ENCODE measurements at places on chromosomes 3 and 15.

DNA sequence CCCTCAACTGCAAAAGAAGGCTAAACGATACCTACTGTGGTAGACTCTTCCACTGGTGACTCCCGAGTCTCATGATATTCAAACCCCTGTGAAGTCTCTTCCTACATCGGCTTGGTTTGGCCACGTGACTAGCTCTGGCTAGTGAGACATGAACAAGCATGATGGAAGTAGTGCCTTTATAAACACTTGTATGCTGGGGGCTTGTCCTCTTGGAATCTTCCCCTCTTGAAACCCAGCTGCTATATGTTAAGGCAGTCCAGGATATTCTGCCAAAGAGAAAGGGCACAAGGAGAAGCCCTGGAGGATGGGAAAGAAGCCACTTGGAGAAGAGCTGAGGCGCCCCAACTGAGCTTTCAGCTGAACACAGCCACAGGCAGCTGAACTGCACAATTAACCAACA is 16.4 kb downstream of the RBP1 start:
- no peak for DNase-seq

GRCh38 chr3:9178697-9179096 is 70.7 kb downstream of the SRGAP3 start:
- DNase-seq = no peak

DNA sequence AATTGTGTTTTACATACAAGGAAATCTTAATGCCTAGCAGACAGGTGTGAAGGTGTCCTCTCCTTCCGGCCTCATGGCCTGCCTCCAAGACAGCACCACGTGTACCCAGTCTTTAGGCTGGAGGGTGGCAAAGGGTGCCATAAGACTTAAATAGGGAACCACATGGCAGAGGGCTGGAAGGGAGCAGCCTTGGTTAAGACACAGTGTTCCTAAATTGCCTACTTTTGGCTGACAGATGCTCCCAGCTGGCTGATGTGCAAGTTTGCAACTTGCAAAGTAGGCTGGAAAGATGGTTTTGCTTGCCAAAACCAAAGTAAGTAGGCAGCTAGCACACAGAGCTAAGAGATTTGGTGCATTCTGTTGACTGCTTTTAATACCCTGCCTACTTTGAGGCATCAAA is 45.2 kb downstream of the CCNB2 start:
- DNase-seq = no peak

GRCh38 chr3:96201463-96201862 is 612.9 kb upstream of the EPHA6 start:
- no peak for DNase-seq

DNA sequence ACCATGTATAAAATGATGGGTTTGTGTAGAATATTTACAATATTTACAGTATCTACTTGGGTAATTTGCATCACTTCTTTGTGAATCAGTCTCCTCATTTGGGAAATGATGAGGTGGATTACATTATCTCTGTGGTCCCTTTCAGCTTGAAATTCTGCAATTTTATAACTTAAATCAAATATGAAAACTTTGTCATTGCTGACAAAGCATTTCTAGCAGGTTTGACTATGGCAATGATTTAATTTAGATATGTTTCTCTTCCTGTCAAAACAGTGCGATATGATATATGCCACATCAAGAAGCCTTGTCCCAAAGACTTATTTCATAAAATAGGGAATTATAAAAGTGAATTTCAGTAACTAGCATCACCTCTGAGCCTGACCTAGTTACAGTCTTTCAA is 315.8 kb upstream of the MEIS2 start:
- DNase-seq = no peak

DNA sequence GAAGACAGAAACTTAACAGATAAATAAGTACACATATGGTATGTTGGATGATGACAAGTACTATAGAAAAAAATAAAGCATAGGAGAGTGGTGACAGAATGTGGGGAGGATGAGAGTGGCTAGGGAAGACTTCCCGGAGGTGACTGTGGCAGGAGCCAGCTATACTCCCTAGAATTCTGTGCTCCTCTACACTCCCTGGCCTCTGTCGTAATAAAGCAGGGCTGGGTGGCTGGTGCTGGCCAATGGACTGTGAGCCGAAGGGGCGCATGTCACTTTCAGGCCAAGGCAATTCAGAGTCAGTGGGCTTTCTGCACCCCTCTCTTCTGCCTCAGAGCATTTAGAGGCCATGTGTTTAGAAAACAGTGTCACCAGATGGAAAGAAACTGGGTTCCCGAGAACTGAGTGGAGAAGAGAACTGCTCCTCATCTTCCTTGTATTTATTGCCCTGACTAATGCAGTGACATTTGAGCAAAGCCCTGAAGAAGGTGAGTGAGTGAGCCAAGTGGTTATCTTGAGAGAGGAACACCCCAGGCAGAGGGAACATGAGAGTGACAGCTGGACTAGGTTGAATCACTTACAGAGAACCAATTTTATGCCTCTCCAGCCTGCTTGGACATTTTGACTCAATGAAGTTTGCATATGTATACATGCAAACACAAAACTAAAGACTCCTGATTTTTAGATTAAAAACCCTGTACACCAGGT is 5.2 kb upstream of the VPS8 start:
- no peak for DNase-seq

DNA sequence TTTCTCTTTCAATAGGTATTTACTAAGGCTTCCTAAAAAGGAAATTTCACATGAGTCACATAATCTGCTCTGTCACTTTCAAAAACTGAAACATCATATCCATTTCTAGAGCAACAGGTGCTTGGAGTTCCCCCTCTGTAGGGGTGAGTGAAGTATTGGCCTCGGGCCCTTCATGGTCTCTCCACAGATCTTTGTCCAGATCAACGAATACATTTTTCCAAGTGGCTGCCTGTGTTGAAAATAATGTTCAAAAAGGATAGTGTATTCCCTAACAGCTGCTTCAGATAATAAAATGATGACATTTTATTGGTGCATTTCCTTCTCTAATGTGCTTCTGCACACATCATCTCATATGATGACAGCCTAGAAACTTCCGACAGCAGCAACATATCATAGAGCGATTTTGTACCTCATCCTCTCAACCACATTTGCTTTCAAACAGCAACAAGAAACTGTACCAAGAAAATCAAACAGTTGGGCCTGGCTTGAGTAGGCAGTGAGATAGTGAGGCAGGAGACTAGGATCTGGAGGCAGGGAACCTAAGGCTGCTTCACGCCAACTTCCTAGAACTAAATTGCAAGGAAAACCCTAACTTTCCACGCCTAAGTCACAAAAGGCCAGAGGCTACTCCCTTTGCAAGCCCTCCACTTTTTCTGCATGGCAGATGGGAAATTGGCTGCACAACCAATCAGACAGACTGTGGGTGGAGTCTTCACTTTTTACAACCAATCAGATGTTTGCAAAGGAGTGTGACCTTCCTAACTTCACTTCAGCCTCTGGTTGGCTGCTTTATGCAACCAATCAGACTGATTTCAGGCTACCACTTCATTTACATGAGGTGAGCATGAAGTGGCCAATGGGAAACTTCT is 340.2 kb downstream of the LRRC3B start:
- DNase-seq = no peak

DNA sequence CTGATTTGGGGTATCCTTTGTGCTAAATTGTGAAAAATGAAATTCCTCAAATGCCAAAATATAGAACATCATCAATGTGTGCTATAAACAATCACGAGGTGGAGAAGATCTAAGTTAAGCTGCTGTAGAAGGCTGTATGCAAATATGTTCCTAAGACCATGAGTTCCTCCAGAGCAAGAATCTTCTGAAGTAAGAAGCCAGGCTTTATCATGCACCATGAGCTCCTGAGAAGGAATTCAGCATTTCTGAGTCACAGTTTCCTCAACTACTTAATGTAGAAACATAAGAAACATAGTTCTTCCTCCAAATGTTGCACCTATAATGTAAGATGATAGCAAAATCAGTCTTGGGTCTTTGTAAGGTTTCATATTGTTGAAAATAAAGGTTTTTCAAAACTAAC is 241.7 kb upstream of the MDFIC2 start:
- no peak for DNase-seq

DNA sequence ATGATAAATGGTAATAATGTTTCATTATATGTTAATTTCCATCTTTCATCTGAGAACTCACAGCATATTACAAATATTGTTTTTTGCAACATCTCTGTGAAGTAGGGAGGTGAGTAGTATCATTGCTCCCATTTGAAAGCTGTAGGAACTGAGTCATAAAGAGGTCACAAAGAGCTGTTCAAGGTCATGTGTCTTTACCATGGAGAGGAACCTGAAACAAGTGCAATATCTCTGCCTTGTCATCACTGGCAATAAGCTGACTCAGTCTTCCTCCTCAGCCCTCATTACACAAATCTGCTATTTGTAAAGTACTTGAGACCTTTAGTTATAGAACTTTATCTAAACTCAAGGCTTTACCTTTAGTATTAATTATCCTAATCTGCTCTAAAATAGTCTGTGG is 4.4 kb upstream of the ATP13A4 start:
- no peak for DNase-seq

GRCh38 chr3:126003447-126004190 is 34.6 kb downstream of the ROPN1B start:
- no peak for DNase-seq

GRCh38 chr15:99717161-99718009 is 15.9 kb downstream of the LYSMD4 start:
- no peak for DNase-seq

DNA sequence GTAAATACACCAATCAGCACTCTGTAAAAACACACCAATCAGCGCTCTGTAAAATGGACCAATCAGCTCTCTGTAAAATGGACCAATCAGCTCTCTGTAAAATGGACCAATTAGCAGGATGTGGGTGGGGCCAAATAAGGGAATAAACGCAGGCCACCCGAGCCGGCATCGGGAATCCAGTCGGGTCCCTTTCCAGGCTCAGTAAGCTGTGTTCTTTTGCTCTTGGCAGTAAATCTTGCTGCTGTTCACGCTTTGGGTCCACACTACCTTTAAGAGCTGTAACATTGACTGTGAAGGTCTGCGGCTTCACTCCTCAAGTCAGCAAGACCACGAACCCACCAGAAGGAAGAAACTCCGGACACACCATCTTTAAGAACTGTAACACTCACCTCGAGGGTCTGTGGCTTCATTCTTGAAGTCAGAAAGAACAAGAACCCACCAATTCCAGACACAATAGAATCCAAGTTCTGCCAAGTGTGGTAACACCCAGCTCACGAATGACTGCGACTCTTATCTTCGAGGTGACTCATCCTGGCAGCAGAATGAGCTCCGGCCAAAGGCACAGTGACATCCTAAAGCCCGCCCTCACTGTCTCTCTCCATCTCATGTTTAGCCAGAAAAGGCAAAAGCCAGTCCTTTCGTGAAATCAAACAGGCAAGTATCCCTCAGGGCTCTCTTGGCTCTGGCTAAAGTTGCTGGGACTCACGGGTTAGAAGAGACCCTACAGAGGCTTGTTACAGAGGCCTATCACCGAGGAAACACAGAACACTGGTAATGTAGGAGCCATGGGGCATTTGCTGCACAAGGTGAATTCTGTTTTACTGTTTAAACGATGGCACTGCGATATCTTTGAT is 155.2 kb downstream of the FAM43A start:
- DNase-seq = no peak

GRCh38 chr15:32722136-32722535 is 4.3 kb downstream of the GREM1 start:
- no peak for DNase-seq

- no peak for DNase-seq
These were observed 5.6 kb downstream of the CIB1 start for GRCh38 chr15:90227816-90228772.

DNA sequence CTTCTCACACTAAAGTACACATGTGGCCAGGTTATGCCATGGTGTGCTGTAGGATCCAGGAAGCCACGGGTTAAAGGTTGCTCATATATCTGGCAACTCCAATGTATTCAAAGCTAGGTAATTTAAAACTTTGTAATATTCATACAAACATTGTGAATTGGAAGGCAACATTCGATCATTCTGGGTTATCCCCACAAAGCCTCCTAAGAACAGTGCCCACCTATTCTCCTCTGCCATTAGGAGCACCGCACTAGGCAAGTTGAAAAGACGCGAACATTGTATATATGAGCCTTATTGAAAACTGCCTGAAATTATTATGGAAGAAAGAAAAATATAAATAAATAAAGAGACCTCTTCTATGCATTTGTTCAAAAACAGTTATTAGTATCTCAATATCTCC is 228.2 kb downstream of the IGSF11 start:
- DNase-seq = no peak
